Stimulated activated CD4-positive, alpha-beta T cell treated with anti-CD3 and anti-CD28 coated beads, Interleukin-1b, Interleukin-23, amount 100 ng/mL, for 1 hour (primary cell): ENCODE measurements at places on chromosomes 11 and 22.

DNA sequence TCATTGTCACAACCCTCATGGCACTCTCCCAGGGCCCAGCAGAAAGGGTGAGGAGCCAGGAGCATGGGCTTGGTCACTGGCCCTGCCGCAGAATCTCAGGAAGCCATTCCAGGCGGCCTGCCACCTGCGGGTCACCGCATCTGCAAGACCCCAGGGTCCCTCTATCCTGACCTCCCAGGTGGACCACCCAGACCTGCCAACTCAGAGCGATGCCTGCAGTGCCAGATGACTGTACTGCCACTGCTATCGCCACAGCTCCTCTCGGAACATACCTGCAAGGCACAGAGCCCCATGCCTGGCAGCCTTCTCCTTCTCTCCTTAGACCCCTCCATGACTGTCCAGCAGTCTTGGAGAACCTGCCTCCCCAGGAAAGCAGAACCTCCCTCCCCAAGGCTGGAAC is 26.4 kb upstream of the ELFN2 start:
- DNase-seq, result no peak

DNA sequence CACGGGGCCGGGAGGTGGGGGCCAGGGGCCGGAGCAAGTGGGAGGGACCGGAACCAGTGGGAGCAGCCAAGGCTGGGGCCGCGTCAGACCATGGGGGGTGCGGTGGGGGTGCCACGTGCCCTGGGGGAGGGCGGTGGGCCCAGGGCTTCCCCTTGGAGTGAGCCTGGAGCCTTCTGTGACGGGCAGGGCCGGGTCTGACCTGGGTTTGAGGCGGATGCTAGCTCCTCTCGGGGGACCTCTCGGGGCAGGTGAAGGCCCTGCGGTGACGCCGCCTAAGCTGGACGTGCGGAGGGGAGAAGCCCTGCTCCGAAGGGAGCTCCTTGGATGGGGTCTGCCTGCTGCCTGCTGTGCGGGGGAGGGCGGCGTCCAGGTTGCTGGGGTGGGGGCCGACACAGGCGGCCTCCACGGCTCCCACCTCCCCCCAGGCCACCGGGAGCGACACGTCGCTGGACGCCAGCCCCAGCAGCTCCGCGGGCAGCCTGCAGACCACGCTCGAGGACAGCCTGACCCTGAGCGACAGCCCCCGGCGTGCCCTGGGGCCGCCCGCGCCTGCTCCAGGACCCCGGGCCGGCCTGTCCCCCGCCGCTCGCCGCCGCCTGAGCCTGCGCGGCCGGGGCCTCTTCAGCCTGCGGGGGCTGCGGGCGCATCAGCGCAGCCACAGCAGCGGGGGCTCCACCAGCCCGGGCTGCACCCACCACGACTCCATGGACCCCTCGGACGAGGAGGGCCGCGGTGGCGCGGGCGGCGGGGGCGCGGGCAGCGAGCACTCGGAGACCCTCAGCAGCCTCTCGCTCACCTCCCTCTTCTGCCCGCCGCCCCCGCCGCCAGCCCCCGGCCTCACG is 115.0 kb downstream of the CACNA1I start:
- no peak for DNase-seq

DNA sequence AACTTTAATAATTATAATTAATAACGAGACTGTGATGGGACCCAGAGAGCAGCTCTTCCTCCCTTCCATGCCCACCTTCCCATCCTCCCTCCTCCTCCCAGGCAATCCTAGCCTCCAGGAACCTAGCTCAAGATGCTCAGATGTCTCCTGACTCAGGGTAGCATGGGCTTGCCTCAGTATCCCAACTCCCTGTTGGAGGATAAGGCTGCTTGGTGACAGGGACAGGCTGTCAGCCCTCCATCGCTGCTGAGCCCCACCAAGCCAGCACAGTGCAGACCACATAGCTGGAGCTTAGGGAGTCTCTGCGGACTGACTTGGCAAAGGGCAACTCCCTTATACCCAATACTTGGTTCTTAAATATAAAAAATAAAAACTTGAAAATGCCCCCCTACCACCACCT is 11.5 kb downstream of the MYH9 start:
- no peak for DNase-seq

DNA sequence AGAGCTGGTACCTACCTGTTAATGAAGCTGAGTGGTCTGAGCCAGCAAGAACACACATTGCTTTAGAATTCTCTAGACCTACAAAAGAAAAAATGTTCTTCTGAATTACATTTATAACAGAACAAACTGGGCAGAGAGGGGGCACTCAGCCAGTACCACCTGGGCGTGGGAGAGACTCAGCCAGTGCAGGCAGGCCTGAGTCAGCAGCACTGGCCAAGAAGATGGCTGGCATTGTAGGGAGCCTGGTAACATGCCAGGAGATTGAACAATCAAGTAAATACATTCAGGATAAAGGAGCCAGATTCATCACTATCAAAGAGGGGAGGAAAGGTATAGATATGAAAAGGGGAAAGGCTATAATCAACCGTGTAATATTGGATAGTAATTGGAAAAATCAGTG is 19.9 kb downstream of the SERGEF start:
- no peak for DNase-seq

DNA sequence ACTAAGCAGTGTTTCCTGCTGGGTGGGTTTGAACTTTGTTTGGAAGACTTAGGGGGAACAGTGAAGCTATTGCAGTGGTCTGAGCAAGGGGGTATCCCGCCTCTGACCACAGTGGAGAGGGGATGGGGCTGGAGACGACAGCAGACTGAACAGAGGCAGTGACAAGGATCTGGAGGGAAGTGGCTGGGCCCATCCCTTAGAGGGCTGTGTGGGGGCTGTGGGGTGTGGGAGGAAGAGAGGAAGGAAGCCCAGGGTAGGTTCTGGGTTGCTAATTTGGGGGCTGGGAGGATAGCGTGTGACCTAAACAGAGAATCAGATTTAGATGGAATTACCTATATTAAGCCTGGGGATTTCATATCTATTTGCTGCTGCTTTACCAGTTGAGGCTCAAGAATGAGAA is 70.7 kb downstream of the BMAL1 start:
- no peak for DNase-seq

DNA sequence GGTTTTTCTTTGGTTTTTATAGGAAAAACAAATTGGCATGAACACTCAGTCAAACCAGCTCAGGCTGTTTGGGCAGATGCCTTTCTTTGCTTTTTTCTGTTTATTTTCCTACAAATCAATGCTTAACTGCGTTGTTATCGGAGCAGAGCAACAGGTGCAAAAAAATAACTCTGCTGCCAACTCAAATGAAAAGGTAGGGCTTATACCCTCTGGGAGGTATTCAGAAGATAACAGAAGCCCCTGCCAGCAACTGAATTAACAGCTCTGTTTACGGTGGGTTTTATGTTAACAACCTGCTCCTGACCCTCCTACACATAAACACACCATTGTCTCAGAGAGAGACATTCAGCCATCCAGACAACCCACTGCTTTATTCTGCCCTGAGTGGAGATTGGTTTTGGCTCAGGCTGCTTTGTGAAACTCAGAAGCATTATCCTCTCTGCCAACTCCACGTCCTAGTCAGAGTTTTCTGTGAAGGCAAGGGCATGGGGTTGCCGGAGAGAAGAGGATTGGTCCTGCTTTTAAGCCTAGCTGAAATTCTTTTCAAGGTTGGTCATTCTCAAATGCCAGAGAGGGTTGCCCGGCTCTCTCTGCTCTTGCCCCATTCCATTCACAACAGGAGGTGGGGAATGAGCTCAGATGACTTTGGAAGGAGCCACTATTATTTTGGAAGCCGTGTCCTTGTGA is 11.4 kb downstream of the EHF start:
- DNase-seq, result no peak

- DNase-seq, result no peak
Measured at GRCh38 chr22:38218661-38219622, 17.1 kb downstream of the MAFF start.

GRCh38 chr11:839875-840617 is 2.3 kb downstream of the POLR2L start:
- no peak for DNase-seq

DNA sequence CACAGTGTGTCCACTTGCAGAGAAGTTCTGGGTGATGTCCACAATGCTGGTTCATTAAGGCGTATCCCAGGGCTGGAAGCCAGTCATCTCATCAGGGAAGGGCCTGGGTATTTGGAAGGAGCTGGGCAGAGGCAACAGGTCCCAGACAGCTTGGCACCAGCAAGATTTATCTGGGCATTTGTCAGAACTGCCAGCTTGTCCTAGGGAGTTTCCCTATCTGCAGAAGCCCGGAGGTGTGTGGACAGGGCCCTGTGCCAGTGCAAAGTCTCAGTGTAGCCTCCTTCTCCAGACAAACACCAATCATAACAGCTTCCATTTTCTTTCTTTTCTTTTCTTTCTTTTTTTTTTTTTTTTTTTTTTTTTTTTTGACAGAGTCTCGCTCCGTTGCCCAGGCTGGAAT is 125.3 kb upstream of the TIMP3 start:
- no peak for DNase-seq

- DNase-seq, result no peak
Measured at GRCh38 chr11:9446230-9446629, 14.6 kb upstream of the ZNF143 start.
